Amygdala (tissue), 56 donors: ENCODE measurements at places on chromosomes 16 and 17.

GRCh38 chr16:79309606-79310005 lies 290.9 kb downstream of the MAF start:
- DNase-seq = no peak

- DNase-seq = no peak
Measured at GRCh38 chr17:48487221-48487620, 43.6 kb downstream of the HOXB1 start.

DNA sequence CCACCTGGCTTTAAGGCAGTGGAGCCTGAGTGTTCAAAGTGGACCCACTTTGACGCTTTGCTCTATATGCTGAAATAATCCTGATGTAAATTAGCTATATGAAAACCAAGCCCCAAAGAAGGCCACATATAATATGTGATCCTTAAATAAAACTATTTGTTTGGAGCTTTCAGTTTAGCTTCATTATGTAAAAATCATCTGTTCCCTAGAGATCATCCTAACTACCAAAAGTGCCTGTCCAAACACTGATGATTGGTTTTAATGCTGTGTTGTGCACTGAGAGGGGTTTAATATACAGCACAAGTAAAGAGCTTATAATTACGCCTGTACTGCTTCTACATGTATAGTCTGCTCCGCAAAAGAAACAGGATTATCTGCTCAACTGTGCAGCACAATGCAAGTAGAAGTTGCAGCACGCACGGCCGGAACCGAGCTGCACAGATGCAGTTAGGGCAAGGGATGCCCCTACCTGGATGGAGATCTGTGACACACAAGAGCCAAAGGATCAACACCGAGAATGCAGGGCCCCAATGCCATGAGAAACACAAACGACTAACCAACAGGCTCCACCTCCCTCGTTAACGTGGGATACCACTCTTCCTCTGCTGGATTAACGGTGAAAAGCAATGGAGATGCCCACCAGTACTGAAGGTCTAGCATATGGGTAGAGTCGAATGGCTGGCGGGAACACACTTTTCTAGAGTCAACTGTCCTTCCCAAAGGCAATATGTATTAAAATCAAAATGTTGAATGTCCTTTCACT lies 20.5 kb downstream of the USP7 start:
- DNase-seq = no peak

DNA sequence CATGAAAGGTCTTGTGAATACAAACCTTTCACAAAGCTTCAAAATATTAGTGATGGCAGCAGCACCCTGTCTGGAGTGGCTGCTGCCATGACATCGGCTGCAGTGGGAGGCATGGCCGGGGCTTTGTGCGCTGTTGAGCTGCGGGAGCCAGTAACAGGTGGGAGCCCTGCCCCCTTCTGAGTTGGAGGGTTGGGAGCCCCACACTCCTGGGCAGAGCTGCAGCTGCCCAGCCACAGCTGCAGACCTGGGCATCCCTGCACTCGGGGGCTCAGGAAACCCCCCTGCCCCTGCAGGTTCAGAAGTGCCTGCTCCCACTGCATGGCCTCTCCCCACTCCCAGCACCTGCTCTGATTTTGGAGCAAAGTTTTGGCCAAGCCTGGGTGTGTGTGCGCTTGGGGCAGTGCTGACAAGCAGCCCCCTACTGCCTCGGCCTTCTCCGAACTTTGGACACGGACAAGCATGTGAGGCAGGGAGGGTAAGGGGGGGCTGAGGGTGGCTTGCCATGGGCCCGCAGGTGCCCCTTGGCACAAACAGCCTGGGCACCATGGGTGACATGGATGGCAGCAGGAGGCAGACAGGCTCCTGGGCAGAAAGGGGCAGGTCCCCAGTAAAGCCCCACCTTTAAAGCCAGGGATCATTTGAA lies 42.7 kb downstream of the IST1 start:
- DNase-seq = no peak

- no peak for DNase-seq
Measured at GRCh38 chr16:47713225-47713595, 252.1 kb downstream of the PHKB start.

GRCh38 chr17:6495450-6496115 lies 51.3 kb downstream of the PIMREG start:
- DNase-seq = no peak

DNA sequence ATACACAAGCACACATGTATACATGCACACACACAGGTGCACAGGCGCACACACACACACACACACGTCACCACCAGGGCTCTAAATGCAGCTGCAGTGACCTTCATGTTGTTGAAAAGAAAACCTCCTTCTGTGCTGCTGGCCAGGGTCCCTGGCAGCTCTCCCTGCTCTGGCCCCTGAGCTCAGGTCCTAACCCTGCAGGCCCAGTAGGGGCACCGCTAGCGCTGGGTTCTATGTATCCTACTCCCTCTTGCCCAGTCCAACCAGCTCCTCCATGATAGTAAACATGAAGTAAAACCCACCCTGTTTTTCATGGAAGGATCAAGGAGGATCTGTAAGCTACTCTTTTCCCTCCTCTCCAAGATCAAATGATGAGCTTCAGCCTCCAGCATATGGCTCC lies 172.8 kb downstream of the RBFOX3 start:
- no peak for DNase-seq

DNA sequence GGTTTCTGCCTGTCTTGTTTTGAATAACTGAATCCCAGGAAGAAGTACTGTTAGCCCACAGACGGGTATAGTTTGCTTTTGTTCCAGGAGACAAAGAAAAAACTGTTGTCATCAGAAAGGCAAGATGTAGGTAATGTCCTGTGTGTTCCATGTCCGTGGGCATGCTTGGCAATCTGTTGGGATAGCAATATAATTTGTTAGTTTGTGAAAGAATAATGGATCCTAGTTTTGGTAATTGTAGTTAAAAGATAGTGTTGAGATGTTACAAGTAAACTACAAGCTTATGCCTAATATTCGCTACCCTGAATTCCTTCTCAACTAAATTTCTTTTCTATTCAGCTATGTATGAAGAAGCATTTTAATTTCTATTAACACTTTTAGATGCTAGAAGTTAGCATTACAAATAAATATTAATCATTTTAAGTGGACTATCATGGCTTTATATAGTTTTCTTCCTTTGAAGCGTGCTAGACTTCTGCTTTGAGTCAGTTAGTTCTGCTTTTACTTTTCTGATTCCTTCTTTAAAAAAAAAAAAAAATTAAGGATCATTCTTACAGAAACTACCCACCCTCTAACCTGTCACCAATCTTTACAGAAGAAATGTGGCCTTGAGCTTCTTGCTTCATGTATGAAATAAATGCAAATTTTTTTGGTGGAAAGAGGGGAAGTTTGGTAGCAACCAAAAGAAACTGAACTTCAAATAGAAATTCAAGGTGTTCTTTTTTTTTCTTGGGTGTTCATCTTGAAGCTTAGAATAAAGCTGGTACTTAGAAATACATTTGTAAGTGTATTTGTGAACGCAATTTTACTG lies 2.4 kb downstream of the EVI2A start:
- DNase-seq = no peak

GRCh38 chr16:50136399-50136798 lies 16.7 kb upstream of the TENT4B start:
- no peak for DNase-seq

GRCh38 chr17:5044630-5045029 lies 9.4 kb upstream of the SLC52A1 start:
- DNase-seq = no peak

- DNase-seq = no peak
Measured at GRCh38 chr17:77125432-77125901, 15.3 kb upstream of the SEC14L1 start.

DNA sequence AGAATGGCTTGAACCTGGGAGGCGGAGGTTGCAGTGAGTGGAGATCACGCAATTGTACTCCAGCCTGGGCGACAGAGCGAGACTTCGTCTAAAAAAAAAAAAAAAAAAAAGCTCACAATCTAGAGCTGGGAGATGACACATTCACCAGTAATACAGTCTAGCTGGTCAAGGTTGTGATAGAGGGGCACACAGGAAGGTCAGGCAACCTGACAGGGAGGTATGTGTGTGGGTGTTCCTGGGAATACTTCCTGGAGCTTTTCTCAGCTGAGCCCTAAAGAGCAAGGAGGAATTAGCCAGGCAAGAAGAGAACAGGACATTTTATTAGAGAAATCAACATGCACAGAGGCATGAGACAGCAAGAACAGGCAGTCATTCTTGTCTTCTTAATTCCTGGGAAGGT lies 216.7 kb downstream of the SHISA9 start:
- no peak for DNase-seq
